IgD-negative memory B cell (primary cell): ENCODE measurements at places on chromosomes 13 and 19. TPM values are rescaled to one million over a fixed set of nuclear protein-coding genes. Genes with fewer than 3 reads are reported as not detected.

The ZNF69 gene
- polyA plus RNA-seq: 2.1 TPM

The NPAS1 gene
- polyA plus RNA-seq: 1.0 TPM

The FGF21 gene
- not detected for polyA plus RNA-seq

The IGFL3 gene
- polyA plus RNA-seq: not detected

The MEGF8 gene
- polyA plus RNA-seq: 0.90 TPM

The ZSCAN18 gene
- 23.2 TPM for polyA plus RNA-seq

The C13orf46 gene
- 1.1 TPM for polyA plus RNA-seq

The CD33 gene
- 0.55 TPM for polyA plus RNA-seq
